ENCODE measurements at places on chromosomes 16 and 17. TPM values are rescaled to one million over a fixed set of nuclear protein-coding genes. Genes with fewer than 3 reads are reported as not detected.

DNA sequence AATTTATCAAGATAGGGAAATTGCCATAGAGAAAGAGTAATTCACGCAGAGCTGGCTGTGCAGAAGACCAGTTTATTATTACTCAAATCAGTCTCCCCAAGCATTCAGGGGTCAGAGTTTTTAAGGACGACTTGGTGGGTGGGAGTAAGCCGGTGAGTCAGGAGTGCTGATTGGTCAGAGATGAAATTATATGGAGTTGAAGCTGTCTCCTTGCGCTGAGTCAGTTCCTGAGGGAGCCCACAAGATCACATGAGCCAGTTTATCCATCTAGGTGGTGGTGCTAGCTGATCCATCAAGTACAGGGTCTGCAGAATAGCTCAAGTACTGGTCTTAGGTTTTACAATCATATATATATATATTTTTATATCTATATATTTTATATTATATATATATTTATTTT, 6.0 kb upstream of the AQP8 start:
- DNase-seq: peak; percentile 55

The STX1B gene
- 1.5 TPM for polyA plus RNA-seq

The JMJD6 gene
- polyA plus RNA-seq: 27.1 TPM

The KRTAP1-5 gene
- polyA plus RNA-seq: 0.04 TPM

DNA sequence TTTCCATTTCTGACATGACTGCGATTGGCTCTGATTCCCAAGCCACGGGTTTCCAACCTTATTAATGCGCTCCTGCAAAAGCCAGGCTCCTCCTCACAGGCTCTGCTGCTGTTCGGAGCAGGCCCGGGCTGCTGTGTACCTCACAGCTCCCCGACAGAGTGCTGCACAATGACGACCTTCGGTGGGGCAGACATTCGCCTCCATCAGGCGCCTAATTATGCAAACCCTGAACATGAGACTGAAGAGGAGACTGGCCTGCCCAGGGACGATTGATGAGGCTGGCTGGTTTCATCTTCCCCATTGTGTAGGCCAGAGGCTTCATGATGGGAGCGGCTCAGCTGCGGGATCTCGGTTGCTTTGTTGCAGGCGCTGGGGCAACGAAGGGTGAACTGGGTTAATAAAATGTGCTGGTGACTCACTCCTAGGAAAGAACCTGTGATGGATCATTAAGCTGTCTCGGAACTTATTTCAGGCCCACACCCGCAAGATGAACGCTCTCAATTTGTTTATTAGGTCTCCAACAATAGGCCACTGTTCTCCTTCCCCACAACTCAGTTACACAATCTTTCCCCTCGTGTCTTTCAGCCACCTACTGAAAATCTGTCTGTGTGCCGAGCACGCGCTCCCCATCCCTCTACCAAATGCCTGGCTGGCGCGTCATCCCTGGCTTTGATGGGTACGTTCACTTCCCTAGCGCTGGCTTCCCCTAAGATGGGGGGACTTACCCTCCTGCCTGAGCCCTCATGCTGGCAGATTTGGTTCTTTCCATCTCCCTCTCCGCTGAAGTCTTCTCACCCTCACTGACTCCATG, 27.2 kb upstream of the TOB1 start:
- peak; percentile 87 for DNase-seq

DNA sequence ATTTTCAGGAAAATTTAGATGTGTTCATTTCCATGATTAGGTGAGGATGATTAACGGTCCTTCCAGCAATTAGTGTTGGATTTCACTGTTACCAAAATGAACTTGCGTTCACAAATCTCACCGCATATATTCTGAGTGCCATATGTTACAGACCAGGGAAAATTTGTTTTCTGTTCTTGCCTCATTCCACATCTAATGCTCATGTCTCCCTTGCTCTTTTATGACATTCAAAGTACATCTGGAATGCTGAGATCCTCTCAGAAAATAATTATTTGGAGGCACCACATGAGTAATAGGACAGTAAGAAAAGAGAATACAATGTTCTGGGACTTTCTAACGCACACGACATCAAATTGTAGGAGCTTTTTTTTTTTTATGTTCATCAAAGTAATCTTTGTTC, 406.5 kb downstream of the SHISA9 start:
- no peak for DNase-seq

- no peak for DNase-seq
These were observed 59.2 kb upstream of the LGALS9 start for GRCh38 chr17:27571563-27572352.

GRCh38 chr17:21816592-21817567, 124.6 kb downstream of the KCNJ18 start:
- no peak for DNase-seq

GRCh38 chr17:63440127-63440769, 5.9 kb downstream of the CYB561 start:
- no peak for DNase-seq

- DNase-seq: no peak
These were observed 27.2 kb downstream of the SNX20 start for GRCh38 chr16:50653633-50654519.
